SJCRH30 (cell line): ENCODE measurements at places on chromosomes 1 and 21. TPM values are rescaled to one million over a fixed set of nuclear protein-coding genes. Genes with fewer than 3 reads are reported as not detected.

DNA sequence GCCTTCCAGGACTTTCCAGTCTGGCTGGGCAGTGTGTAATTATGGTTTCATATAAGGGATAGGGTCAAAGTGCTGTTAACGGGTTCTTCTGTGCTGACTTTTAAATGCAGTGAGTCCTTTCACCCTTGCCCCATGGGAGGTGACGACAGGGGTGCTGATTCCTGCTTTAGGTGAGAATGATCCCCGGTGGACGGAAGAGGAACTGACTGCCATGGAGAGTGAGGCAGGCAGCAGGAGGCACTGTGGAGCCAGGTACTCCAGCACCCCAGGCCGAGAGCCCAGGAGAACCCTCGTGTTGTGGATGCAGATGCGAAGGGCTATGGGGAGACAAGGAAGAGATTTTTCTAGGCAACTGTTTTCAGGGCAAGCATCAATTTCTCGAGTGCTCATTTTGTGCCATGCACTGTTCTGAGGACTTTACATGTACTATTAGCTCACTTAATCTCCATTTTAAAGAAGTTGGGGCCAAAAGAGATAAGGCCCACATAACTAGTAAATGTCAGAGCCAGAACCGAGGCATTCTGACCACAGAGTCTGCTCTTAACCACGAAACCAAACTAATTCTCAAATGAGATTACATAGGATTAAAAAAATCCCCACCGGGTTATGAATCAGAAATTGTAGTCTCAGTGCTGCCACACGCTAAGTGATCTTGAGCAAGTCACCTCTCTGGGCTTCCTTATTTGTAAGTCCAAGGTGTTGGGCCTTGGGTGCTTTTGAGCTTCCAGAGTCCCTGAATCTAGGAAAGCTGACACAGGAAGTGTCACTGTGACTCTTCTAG lies 28.2 kb downstream of the STPG1 start:
- H3K4me3 ChIP-seq: no peak overlapping the region
- no peak overlapping the region for H3K27ac ChIP-seq
- no peaks in the 10 kb centered on the region for H3K36me3 ChIP-seq
- H3K27me3 ChIP-seq: peaks cover 25% of the 10 kb centered on the region
- DNase-seq: no peak
- no peaks in the 10 kb centered on the region for H3K4me1 ChIP-seq

TFF2 gene
- total RNA-seq: not detected in 2 replicates

DNA sequence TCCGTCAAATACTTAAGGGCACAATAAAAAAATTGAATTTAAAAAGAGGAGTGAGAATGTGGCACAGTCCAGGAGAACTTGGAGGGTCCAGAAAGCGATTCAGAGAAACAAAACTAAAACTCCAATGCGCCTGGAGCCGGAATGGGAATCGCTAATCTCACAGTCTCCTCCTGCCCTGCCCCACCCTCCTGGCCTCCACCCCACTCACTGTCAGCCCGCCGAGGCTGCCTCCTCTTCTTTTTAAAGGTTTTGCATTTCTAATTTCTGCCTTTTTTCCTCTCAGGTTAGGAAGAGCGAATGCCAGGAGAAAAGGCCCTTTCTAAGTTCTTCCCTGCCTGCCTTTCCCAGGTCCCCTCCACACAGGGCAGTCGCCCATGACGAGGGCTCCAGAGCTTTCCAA lies 135.3 kb downstream of the ZBTB18 start:
- DNase-seq: no peak
- H3K27ac ChIP-seq: no peak overlapping the region
- H3K27me3 ChIP-seq: no peaks in the 10 kb centered on the region
- H3K4me1 ChIP-seq: no peaks in the 10 kb centered on the region

GRCh38 chr1:36187800-36188593 lies 32.0 kb downstream of the MAP7D1 start:
- H3K27me3 ChIP-seq: peaks cover under 1% of the 10 kb centered on the region; the same call in 1 of the 2 replicates
- peak; percentile 96 for DNase-seq
- H3K4me1 ChIP-seq: peaks cover 5% of the 10 kb centered on the region; the same call in 1 of the 2 replicates
- peak overlapping the region; percentile 15 for H3K4me3 ChIP-seq
- H3K27ac ChIP-seq: peak overlapping the region; percentile 2; the same call in 1 of the 2 replicates

DNA sequence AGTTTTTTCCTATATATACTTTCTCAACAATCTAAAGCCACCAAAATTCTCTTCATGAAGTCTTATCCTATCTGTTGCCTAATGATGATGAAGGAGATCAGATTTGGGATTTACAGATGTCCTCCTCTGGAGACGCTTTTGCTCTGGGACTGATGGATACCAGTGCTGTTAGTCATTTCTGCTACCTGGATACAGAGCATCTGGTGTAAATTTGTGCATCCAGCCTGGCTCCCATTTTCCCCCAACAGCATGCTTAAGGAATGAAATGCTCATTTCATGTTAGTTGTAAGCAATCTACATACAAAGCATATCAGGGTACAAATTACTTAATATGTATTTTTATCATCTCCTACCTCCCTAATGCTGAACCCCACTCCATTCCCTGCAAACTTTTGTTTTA lies 57.7 kb downstream of the HNRNPR start:
- no peaks in the 10 kb centered on the region for H3K4me1 ChIP-seq
- H3K27me3 ChIP-seq: no peaks in the 10 kb centered on the region
- H3K36me3 ChIP-seq: peaks cover 27% of the 10 kb centered on the region
- no peak for DNase-seq
- H3K4me3 ChIP-seq: no peak overlapping the region

DNA sequence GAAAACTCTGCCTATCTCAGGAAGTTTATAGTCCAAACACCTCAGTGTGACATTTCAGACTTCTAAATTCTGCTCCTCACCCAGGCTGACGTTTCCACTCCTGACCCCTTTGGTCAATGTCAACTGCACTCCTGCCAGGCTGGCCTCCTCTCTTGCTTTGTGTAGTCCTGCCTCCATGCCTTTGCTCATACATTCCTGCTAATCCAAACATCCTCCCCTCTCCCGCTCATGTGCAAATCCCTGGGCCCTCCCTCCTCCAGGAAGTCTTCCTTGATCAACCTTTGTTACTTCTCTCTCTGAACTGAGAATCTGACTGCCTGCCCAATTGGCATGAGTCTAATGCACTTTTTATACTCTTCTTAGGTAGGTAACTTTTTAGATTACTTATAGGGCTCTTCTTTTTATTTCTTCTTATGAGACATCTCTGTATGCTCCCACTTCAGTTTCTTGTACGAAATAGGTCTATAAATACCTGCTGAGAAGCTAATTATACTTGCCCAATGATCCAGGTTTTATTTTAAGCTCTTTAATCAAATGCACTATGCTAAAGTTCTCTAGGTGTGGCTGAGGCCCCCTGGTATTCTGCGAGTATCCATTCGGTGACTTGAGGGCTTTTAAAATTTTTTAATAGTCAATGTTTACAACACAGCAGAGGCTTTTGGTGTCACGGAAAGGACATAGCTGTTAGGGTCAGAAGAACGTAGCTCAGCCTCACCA lies 128.1 kb downstream of the PLXNA2 start:
- no peaks in the 10 kb centered on the region for H3K27me3 ChIP-seq
- peaks cover 13% of the 10 kb centered on the region; the same call in 1 of the 2 replicates for H3K36me3 ChIP-seq
- H3K4me1 ChIP-seq: peaks cover 17% of the 10 kb centered on the region
- H3K27ac ChIP-seq: no peak overlapping the region

- H3K27me3 ChIP-seq: no peaks in the 10 kb centered on the region
- no peaks in the 10 kb centered on the region for H3K4me1 ChIP-seq
- H3K36me3 ChIP-seq: peaks cover 8% of the 10 kb centered on the region
- H3K4me3 ChIP-seq: no peak overlapping the region
Measured at GRCh38 chr1:111631502-111631901, 11.9 kb downstream of the RAP1A start.

DNA sequence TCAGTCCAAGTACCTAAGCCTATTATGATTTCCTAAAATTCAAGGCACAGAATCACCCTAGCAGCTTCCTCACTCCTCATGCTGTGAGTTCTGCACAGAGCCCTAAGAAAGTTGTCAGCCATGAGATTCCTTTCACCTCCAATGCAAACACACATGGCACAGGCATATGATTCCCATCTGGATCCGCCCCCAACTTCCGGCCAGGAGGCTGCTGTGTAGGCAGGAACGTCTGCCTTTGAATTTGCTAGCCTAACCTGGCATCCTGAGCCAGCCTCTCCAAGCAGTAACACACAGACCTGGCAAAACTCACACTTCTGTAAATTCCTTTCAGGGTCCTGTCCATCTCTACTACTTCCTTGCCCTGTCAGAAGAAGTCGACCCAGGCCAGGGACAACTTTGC lies 521.1 kb upstream of the BEND5 start:
- no peak for DNase-seq
- no peaks in the 10 kb centered on the region for H3K27me3 ChIP-seq
- no peaks in the 10 kb centered on the region for H3K36me3 ChIP-seq
- H3K4me1 ChIP-seq: no peaks in the 10 kb centered on the region

- H3K4me1 ChIP-seq: peaks cover 5% of the 10 kb centered on the region
- H3K27ac ChIP-seq: no peak overlapping the region
- no peak overlapping the region for H3K4me3 ChIP-seq
- no peak for DNase-seq
- no peaks in the 10 kb centered on the region for H3K36me3 ChIP-seq
Measured at GRCh38 chr1:174939775-174940545, 59.8 kb upstream of the CACYBP start.

LHX4 gene
- total RNA-seq: 3.7 and 4.2 TPM in 2 replicates

DNA sequence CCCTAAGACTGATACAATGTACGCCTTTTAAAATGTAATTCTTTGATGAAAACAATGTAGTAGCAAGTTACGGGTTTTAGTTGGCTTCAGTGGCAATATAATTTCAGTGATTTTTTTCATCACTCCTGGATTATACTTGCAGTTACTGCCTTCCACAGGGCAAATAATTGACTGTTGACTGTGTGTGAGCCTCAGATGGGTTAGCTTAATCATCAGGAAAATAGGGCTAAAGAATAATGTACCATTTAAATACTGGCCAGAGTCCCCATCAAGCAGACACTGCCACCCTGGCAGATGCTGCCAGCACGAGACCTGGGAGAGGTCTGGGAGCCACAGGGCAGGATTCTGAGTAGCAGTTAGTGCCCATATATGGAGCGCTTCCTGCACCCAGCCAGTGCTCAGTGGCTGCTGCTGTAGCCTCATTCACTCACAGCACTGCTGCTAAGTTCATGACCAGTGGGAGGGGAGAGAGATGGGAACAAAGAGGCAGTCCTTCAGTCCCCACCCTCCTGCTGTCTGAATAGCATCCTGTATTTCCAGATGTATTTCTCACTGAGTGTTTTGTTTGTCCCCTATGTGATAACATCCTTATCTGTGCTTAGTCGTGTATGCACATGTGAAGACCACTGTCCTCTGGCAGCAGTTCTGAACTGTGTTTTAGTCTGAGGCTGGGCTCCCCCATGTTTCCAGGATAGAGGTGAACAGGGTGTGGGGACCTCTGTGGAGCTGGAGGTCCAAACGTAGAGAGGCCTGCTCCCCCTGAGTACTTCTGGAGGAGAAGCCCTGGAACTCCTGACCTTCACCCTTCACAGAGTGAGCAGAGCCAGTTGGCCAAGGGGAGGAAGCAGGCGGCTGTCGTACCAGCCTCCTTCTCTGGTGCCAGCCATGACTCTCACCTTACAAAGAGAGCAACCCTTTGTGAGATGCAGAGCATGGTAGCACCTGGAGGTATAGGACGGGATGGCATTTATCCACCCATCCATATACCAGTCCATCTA lies 80.4 kb downstream of the ADARB1 start:
- H3K4me1 ChIP-seq: peaks cover 19% of the 10 kb centered on the region
- H3K36me3 ChIP-seq: no peaks in the 10 kb centered on the region
- peak overlapping the region; percentile 50 for H3K27ac ChIP-seq

DNA sequence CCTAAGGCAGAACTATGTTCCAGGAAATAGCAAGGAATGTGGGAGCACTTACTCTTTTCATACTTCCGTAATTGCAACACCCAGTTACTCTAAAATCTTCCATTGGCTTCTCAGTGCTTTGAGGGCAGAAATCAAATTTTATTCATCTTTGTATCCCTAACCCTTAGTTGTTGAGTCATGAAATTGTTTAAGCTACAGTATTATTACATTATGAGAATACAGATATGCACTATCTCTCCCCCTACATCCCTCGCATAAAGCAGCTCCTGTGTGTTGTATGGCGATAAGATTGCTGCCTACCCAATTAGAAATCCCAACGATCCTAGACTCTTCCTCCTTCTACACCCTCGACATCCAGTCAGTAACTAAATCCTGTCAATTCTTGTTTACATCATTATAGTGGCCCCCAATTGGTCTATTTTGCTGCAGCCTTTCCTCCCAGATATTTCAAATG lies 2.6 kb downstream of the AIDA start:
- no peaks in the 10 kb centered on the region for H3K27me3 ChIP-seq
- H3K36me3 ChIP-seq: peaks cover 9% of the 10 kb centered on the region
- peak overlapping the region; percentile 87 for H3K4me3 ChIP-seq

TAS1R1 gene
- total RNA-seq: 0.14 and 0.20 TPM in 2 replicates

CITED4 gene
- not detected in 2 replicates for total RNA-seq

DNA sequence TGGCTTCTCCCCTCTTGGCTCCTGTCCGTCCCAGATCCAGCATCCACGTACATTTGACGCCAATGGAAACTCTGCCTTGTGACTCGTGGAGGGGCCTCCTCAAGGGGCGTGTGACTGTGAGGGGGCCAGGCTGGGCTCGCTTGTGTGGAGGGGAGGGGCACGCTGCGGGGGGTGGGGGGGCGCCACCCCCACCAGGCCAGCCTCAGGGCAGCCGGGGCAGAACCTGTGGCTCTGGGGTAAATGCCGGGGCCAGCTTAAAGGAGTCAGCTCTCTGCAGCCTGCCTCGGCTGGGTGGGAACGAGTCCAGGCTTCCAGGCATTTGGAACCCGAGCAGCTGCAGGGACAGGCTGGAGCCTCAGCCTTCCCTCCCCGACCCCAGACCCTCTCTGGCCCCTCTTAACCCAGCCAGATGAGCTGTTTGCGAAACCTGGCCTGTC lies 94.1 kb downstream of the SIK1 start:
- H3K27me3 ChIP-seq: no peaks in the 10 kb centered on the region
- peak overlapping the region; percentile 66 for H3K27ac ChIP-seq
- DNase-seq: no peak
- H3K4me3 ChIP-seq: peak overlapping the region; percentile 43
- H3K36me3 ChIP-seq: no peaks in the 10 kb centered on the region

- no peaks in the 10 kb centered on the region for H3K27me3 ChIP-seq
- H3K4me3 ChIP-seq: no peak overlapping the region
- DNase-seq: no peak
- no peaks in the 10 kb centered on the region for H3K4me1 ChIP-seq
Measured at GRCh38 chr1:201248721-201249559, 34.4 kb upstream of the PKP1 start.

ASCL5 gene
- not detected in 2 replicates for total RNA-seq
